ENCODE measurements at places on chromosomes 7 and 10.

GRCh38 chr7:53060066-53060465, 24.6 kb downstream of the POM121L12 start:
- ATAC-seq = no peak

DNA sequence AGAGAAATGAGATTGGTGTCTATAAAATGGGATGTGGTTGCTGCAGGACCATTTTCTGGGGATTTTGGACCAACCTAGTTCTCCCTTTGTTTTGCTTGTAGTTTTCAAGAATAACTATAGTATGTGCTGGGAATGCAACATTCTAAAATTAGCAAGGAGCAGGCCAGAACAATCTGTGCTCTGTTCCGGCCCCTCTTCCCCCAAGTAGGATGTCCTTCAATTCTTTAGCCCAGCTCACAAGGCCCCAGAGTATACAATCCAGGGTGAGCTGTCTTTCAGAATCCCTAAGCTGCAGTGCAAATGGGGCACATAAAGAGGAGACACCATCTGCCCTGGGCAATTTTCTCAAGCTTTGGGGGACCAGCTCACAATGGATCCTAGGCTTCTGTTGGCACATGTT, 809.1 kb downstream of the TNS3 start:
- no peak for ATAC-seq

- no peak for ATAC-seq
These were observed 632.6 kb upstream of the KCND2 start for GRCh38 chr7:119640326-119640725.

DNA sequence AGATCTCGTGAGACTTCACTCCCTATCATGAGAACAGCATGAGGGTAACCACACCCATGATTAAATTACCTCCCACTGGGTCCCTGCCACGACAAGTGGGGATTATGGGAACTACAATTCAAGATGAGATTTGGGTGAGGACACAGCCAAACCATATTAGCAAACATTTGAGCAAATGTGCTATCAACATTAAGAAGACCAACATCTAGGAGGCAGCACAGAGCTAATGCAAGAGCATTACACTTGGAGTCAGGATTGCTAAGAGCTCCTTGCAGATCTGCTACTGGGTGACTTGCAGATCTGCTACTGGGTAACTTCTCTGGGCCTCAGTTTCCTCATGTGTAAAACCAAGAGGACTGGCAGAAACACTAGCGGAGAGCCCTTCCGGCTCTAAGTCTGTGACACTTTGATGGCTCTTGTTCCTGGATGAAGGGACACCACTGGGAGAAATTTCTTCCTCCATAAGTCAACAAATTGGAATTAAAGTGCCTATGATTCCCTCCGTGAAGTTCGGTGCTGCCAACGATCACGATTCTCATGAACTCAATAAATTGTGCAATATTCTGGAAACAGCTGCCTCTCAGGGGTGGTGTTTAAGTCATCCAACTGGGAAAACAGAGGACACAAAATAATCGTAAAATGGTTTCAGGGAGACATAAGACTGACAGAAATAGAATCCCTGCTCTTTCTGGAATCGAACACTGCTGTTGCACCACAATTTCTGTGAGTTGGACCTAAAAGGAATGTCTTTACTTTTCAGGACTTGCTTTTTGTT, 115.8 kb upstream of the ITGB1 start:
- ATAC-seq = no peak

GRCh38 chr7:151313857-151314256, 27.8 kb upstream of the NUB1 start:
- ATAC-seq = peak; percentile 73

DNA sequence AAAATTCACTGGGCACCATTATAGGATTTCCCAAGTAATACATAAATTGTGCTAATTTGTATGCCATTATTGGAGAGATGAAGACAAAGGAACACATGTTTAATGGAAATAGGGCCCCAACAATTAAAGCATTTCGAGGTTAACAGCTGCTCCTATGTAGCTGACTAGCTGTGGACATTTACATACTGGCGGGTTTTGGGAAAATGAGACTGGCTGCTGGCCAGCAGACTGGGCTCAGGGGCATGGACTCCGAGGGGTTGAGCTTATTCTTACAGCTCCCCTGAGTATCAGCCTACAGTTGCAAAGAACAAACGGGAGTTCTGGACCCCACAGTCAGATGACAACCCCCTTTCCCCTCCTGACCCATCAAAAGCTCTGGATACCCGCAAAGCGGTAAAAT, 91.9 kb upstream of the MYO3A start:
- no peak for ATAC-seq

- no peak for ATAC-seq
These were observed 171.5 kb upstream of the AKR1E2 start for GRCh38 chr10:4654496-4654895.

- no peak for ATAC-seq
These were observed 121.6 kb downstream of the CREB5 start for GRCh38 chr7:28533731-28534531.

DNA sequence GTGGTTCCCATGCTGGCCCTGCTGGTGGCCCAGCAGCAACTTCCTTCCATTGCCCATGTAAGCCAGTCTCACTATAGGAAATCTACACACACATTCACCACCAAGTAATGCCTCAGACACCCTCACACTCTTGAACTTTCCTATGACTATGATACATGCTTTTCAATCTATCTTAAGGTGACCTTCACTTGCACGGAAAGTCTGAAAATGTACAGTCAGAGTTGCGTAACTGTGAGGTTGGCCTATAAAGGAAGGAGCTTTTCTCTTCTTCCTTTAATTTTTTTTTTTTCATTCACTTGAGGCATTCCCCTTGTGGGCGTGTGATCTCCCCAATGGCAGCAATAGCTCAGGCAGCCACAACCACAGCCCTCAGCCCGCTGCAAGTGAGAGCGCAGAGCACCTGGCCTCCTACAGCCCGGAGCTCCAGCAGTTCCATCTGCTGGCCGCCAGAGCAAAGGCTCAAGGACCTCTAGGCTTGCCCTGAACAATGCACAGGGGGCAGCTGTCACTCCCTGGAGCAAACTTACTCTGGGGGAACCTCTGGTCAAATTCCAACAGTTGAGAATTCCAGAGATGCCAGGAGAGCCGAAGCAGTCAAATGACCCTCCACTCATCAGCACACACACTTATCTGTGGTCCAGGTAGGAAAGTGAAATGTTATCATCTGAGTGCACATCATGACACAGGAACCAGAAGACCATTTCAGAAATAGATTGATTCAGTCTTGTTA, 123.1 kb upstream of the ADO start:
- ATAC-seq = peak; percentile 93

- ATAC-seq = no peak
These were observed 62.3 kb upstream of the KAT6B start for GRCh38 chr10:74763934-74764591.

- no peak for ATAC-seq
These were observed 88.8 kb upstream of the BTBD16 start for GRCh38 chr10:122182308-122182707.

DNA sequence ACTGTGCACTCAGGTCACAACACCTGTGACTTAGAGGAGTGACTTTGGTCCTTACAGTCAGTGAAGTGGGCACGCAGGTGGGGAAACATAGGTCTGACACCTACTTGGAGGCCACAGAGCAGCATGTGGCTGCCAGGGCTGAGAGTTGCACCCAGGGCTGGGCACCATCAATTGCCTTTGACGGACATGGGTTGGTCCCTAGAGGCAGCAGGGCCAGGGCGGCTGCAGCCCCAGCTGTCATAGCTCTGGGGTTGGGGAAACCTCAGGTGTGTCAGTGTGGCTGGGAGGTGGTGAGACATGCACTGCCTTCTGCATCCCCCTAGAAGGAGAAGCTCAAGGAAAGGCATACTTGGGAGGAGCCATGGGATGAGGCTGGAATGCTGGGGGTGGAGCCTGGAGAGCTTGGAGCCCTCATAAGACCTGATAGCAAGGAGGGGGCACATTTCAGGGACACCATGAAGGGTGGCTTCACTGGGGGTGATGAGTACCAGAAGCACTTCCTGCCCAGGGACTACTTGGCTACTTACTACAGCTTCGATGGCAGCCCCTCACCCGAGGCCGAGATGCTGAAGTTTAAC, at the start of gene INMT:
TSS of gene INMT (plus strand) at position 440 of the 578 bp plus-strand sequence. CDS start at position 456, 16 bp downstream.
- no peak for ATAC-seq

- no peak for ATAC-seq
These were observed 186.1 kb downstream of the ARL4A start for GRCh38 chr7:12873571-12873970.

DNA sequence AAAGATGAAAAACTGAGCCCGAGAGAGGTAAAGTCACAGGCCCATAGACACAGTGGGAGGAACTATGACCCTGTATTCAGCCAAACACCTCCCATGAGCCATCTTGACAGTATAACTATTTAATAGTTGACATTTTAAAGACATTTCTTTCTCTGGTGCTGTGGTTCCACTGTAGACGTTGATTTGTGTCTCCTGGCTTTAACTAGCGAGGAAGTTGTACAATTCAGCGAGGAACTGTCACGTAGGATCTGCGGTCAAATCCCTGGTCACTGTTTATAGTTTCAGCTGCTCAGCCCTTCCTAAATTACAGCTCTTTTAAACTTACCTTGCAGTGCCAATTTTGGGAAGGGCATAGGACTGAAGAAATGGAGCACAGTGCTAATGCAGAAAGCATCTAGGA, 7.1 kb upstream of the CELF2 start:
- ATAC-seq = no peak

DNA sequence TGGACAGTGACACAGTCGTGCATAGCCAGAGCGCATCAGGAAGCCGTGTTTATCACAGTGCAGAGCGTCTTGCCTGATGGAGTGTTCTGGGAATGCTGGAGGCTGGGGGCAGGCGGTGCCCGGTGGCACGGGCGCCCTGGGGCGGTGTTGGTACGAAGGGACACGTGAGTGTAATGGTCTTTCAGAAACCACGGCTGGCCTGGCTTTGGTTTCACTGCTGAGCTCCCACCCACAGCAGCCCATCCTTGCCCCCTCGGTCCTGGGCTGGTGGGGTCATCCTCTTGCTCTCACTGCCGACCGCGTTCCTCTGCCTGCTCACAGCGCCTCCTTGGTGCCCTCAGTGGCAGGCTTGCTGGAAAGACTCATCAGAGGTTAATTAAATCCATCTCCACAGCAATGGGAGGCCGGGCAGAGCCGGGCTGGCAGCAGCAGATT, 50.6 kb downstream of the NKX6-2 start:
- no peak for ATAC-seq

- no peak for ATAC-seq
These were observed 156.4 kb upstream of the PCBD1 start for GRCh38 chr10:71044720-71045119.

DNA sequence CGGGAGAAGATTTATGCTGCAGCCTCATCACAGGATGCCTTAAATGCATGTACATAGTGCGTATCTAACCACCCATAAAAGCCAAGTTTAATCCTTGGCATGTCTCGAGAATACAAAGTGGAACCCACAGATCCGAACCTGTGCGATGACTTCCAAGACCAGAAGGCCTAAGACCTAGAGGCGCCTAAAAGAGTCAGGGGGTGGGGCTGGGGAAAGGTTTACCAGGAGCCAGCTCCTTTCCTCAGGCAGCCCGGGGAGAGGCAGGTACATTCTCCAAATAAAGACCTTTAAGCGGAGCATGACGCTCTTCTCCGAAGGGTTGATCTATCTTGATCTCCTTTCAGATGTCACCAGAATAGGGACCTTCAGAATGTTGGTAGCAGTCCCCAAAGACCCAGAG, 9.7 kb downstream of the SP8 start:
- no peak for ATAC-seq

DNA sequence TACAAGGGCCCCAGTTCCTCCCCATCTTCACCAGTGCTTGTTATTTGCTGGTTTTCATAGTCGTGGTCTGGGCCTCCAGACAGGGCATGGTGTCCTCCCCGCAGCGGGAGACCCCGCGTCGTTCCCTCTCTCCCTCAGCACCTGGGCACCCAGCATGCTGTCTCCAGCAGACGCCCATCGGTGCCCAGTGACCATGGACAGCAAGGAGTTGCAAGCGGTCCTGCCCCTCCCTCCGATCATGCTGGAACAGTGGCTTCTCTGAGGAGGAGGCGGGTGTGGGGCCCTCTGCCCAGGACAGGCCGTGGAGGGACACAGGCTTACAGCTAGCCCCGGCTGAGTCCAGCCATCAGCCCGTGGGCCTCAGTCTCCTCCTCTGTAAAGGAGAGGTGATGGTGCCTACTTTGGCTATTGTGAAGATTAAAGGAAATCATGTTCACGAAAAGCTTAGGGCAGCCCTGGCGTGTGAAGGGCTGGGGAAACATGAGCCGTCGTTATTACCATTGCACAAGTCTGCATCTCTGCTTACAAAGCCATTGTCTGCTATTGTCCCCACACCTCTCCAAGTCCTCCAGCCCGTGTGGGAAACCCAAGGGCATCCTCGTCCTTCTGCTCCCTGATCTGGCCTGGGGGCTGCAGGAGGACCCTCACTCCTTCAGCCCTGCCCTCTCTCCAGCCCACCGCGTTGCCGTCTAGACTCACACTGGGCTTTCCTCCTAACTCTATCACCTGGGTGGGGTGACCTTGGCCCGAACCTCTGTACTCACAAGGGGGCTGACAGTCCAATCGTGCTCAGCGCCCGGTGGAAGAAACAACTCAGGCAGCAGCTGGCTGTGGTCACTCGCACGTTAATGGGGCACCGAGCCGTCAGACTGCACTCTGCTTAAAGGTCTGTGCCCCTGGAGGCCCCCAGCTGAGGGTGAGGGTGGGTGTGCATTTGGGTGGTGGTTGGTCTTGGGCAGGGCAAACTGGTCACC, 29.9 kb downstream of the EN2 start:
- no peak for ATAC-seq

Measured in activated T-helper 17 cell treated with anti-CD3 and anti-CD28 coated beads, Interleukin-2, amount 50 U/mL, for 72 hours (primary cell).